Stimulated activated CD8-positive, alpha-beta memory T cell treated with anti-CD3 and anti-CD28 coated beads, Interleukin-4, amount 100 ng/mL, for 48 hours (primary cell): ENCODE measurements at places on chromosomes 12 and 14.
A peak's percentile ranks its signal among the peaks of the same experiment; 100 is the strongest.

DNA sequence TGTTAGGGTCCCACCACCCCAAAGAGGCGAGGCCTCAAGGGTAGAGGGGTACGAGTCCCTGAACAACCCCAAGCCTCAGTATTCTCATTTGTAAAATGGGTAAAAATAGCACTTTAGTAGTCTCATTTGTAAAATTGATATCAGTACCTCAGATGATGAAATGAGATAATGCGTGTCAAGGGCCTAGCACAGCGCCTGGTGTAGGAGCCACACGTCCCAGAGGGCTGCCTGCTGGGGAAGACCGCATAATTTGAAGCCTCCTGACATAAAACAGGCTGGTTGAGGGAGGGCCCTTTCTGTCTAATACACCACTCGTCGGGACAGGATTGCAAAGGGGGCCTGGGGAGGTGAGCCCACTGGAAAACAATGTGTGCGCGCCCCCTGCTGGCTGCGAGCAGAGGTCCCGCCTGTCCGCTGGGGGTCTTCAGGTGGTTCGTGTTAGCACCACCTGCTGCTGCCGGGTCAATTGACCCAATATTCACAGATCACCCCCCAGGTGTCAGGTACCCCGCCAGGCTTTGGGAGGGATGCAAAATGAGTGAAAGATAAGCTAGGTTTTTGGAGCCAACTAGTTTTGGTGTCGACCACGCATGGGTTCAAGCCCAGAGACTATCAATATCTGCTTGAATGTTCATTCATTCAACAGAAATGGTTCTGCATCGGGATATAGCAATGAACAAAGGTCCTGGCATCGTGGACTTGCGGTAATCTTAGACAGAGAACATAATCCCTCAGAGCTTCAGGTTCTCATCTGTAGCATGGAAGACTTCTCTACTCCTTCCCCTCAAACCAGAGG is 24.7 kb upstream of the IRF2BPL start:
- peak; percentile 89 for DNase-seq

- peak; percentile 78 for DNase-seq
Observed at GRCh38 chr14:106530423-106531107, 1004.2 kb downstream of the TMEM121 start.

GRCh38 chr12:45257185-45257930 is 41.5 kb downstream of the ANO6 start:
- DNase-seq: no peak

DNA sequence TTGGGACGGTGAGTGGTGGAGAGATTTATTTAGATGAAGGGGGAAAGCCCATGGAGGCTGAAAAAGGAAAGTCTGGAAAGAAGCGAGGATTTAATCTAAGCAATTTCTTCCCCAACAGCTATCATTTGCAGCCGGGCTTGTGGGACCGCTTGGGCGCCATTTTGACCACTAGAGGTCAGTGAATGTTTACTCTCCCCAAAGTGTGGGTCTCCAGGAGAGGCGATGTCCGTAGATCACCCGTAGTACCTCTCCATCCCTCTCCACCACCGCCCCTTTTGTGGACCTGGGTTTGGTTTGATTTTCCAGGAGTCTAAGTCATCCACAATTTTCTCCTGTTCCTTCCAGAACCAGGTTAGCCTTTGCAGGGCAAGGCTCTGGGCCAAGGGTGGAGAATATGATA is 91.2 kb upstream of the PARP11 start:
- DNase-seq: peak; percentile 46

- DNase-seq: no peak
Observed at GRCh38 chr12:46260124-46260912, 8.5 kb downstream of the SLC38A1 start.

- peak; percentile 50 for DNase-seq
Observed at GRCh38 chr12:6367065-6367968, 8.0 kb downstream of the SCNN1A start.

DNA sequence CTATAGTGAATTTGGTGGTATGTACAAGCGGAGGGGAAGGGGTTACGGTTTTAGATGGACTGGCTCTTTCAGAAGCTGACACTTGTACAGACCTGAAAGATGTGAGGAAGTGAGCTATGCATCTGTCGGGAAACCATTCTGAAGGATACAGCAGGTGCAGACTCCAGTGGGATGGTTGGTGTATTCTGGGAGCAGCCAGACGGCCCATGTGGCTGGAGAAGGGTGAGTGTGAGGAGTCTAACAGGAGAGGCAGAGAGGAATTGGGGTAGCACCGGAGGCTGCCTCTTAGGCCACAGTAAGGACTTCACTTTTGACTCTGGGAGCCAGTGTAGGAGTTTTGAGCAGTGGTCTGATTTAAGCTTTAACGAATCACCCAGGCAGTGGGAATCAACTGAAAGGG is 90.7 kb downstream of the APAF1 start:
- DNase-seq: no peak

DNA sequence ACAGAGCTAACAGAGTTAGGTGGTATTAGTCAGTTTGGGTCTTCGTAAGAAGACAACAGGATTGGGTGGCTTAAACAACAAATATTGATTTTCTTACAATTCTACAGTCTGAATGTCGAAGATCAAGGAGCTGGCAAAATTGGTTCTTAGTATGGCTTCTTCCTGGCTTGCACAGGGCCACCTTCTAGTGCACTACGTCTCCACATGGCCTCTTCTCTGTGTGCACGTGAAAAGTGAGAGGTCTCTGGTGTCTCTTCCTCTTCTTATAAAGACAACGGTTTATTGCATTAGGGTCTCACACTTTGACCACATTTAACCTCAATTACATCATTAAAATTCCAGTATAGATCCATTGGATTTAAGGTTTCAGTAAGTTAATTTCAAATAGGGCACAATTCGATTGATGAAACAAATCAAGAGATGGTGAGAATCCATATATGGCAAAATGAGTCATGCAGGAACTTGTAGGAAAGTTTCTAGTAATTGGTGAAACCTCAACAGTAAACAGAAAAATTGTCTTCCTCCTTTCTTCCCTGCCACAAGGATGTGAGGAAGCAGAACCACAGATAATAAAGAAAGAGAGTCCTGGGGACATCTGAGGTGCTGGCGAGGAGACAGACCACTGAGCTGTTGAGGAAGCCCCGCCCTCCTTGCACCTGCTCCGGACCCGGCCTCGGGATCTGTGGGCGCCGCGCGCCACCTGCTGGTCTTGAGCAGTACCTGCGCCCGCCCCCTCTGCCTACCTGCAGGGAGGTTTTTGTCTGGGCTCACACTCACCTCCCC is 846.7 kb downstream of the TMEM121 start:
- peak; percentile 89 for DNase-seq

- no peak for DNase-seq
Observed at GRCh38 chr14:72126561-72126960, 194.3 kb downstream of the RGS6 start.

GRCh38 chr12:132204063-132204792 is 60.0 kb downstream of the NOC4L start:
- no peak for DNase-seq

- DNase-seq: no peak
Observed at GRCh38 chr14:95891742-95892141, 15.1 kb downstream of the TUNAR start.

- no peak for DNase-seq
Observed at GRCh38 chr14:103402695-103403094, 17.5 kb downstream of the MARK3 start.

DNA sequence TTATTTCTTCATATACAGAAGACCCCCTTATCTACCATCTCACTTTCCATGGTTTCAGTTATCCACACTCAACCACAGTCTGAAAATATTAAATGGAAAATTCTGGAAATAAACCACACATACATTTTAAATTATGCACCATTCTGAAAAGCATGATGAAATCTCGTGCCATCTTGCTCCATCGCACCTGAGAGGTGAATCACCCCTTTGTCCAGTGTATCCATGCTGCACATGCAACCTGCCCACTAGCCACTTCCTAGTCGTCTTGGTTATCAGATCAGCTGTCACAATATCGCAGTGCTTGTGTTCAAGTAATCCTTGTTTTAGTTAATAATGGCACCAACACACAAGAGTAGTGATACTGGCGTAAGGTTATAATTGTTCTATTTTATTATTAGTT is 145.7 kb downstream of the C12orf42 start:
- no peak for DNase-seq

DNA sequence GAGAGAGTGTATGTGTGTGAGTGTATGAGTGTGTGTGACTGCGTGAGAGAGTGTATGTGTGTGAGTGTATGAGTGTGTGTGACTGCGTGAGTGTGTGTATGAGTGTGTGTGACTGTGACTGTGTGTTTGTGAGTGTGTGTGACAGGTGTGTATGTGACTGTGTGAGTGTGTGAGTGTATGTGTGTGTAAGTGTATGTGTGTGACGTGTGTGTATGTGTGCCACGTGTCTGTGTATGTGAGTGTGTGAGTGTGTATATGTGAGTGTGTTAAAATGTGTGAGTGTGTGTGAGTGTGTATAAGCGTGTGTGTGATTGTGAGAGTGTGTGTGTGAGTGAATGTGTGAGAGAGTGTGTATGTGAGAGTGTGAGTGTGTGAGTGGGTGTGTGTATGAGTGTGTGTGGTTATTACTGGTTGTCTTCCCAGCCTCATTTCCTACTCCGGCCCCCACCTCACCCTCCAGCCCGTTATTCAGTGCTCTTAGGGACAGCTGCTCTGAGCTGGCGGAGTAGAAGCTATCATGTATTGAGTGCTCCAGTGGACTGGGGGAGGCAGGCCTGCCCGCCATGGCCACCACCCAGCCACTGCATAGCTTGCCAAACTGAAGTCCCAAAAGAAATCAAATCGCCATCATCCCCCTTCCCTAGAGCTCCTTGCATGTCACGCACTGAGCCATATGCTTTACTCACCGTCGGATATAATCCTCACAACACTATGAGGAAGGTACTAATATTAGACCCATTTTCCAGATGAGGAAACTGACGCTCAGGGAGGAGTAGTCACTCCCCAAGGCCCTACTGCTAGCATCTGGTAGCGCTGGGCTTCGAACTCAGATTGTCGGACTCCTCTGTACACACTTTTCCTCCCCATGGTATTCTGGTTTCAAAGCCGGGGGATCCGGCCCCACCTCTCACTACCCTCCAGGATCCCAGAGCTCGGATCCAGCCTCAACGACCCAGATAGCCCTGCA is 10.3 kb upstream of the MYL2 start:
- no peak for DNase-seq

- DNase-seq: no peak
Observed at GRCh38 chr12:52202361-52203078, 10.7 kb upstream of the KRT80 start.

DNA sequence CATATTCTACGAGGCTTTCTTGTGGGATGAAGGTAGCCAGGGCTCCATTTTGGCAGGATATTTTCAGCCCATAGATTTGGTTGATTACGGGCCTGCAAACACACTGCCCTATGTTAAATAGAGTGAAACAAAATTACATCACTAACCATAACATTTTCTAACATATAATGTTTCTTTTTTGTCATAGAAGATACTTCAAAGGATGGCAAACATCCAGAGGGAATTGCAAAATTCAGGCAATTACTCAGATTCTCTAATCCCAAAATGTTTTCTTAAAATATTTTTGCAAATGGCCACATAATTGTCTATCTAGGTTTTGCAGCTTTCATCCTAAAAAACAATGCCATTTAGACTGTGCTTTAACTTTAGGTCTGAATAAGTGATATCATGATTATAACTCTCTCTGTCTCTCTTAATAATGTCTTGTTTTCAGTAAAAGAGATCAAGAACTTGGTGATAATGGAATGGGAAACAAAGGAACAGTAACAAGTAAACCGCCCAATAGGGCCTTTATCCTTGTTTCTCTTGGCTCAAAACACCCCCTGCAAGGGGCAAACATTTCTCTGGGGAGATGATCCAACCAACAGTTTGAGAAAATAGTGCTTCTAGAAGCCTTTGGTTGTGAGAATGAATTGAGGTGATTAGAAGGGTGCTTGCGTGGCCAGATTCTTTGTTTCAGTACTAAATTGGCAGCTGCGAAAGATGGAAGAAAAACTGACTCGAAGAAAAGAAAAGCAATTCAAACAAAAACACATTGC is 54.4 kb upstream of the BTG1 start:
- DNase-seq: no peak

- DNase-seq: no peak
Observed at GRCh38 chr12:113619202-113619601, 147.5 kb upstream of the LHX5 start.

DNA sequence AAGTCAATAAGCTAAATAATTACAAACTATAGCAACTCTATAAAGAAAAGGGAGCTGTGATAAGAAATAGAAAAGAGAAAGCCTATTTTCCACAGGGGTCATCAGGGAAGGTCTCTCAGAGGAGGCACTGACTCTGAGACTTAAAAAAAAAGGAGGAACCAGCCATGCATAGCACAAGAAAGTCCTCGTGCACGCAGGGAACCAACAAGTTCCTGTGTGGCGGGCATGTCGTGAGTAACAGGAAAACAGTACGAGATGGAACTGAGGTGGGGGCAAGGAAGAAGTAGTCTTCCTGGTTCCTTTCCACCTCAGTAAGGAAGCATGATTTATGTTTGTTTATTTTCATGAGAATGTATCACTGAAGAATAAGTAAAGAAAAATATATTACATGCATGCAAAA is 367.0 kb upstream of the TMEM132C start:
- no peak for DNase-seq

GRCh38 chr12:32229971-32230612 is 123.4 kb downstream of the BICD1 start:
- no peak for DNase-seq

DNA sequence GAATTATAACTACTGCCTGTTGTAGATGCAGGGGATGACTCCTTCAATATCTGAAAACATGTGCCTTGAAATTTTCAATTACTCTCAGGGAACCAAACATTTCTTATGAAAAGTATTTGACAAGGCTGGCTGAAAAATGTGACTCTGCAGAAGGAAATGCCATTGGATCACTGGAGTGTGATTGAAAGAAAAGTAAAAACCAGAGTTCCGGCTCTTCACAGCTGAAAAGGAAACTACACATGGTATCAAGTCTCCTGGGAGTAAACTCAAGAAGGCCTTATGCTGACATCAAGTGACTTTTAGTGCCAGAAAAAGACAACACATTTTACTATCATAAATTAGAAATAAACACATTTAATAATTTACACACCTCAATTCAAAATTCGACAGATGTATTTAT is 693.0 kb downstream of the LRFN5 start:
- no peak for DNase-seq

DNA sequence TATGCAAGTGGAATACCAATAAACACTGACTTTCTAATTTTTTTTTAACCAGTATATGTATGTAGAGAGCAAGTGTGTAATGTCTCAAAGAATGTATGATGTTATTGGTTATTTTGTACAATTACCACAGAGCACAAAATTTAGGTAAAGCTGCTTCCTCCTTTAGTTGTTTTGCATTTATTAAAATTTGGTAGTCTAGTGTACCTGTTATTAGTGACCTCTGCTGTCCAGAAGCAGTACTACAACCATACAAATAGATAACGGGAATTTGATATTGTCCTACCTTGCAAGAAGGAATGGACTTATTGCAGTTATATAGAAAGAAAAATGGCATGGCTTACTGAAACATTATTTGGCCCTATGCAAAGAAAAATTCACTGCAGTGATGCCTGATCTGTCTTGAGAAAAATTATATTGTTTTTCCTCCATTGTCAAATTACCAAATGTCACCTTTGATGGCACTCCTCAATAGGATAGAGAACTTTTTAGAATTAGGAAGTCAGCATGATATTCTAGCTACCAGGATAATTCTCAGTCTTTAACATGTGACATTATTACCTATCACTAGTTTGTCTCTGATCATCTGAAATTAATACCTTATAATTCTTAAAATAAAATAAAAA is 153.9 kb upstream of the RMST start:
- no peak for DNase-seq

GRCh38 chr14:54700717-54701116 is 133.8 kb downstream of the SAMD4A start:
- DNase-seq: no peak

- no peak for DNase-seq
Observed at GRCh38 chr12:31471823-31472222, 119.1 kb downstream of the DENND5B start.

GRCh38 chr12:114932806-114933205 is 248.8 kb upstream of the TBX3 start:
- DNase-seq: no peak
